ENCODE measurements at places on chromosomes 7 and 10.

DNA sequence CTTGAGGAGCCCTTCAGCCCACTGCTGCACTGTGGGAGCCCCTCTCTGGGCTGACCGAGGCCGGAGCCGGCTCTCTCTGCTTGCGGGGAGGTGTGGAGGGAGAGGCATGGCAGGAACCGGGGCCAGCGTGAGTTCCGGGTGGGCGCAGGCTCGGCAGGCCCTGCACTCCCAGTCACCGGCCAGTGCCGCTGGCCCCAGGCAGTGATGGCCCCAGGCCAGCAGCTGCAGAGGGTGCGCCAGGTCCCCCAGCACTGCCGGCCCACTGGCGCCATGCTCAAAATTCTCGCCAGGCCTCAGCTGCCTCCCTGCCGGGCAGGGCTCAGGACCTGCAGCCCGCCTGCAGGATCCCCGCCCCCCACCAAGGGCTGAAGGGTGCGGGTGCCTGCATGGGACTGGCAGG, 128.4 kb upstream of the STARD3NL start:
- DNase-seq: no peak

GRCh38 chr7:122046402-122046801, 97.6 kb downstream of the AASS start:
- no peak for DNase-seq

DNA sequence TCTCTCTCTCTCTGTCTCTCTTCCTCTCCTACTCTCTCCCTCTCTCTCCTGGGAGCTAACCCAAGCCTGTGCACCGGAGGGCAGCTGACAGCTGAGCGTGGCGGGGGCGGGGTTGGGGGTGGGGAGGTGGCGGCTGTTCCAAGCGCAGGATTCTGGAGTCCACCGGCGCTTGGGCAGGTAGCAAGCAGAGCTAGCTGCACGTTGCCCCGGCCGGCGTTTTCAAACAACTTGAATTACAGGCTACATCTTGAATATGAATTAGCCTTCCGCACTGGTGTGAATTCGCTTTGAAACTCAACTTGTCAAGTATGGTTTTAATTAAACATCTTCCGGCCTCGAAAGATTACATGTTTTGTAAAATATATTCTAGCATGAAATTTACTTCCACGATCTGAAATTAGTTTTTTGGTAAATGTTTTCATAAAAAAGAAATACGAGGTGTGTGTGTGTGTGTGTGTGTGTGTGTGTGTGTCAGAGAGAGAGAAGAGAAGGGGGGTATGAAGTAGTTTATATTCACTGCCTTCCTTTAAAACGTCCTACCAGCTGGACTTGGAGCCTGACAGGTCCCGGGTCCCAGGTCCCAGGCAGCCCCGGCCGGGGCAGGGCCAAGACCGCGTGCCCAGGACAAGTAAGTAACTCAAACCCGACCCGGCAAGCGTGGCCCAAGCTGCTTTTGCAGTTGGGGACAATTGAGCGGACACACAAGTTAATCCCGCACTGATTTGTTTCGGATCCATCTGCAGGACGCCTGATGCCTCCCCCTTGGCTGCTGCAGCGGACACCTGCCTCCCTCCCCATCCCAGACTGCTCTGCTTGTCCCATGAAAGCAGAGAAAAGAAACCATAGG, 9.0 kb upstream of the DLX6 start:
- DNase-seq: no peak

DNA sequence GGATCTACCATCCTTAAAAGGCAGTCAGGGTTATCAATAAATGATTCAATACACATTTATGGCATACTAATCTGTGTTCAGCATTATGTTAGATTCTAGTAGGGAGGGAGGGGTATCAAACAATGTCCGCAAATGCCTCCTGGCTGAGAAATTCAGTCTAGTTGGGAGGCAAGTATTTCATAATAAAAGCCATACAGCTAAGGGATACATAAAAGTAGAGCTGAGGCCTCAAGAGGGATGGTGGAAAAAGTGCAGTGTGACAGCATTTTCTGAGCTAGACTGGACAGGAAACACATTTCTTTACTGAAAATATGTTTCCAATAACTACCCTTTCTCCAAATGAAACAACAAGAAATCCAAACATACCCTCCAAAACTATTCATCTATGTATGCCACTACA, 152.8 kb upstream of the LRRN3 start:
- DNase-seq: no peak

GRCh38 chr10:43902842-43903241, 254.2 kb upstream of the ZNF32 start:
- no peak for DNase-seq

DNA sequence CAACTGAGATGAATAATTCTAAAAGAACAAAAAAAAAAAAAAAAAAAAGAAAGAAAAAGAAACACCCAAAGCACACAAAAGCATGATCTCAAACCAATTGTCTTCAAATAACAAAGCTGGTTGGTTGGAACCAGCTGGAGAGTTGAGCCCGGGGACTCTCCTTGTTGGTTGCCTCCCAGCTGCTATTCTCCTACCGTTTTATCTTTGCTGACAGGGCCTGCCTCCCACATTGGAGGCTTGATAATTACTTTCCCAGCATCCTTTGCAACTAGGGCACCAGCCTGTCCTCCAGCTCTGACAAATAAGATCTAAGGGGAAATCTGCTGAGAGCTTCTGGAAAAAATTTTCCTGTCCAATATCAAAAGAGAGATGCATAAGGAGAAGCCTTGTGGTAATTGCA, 6.8 kb downstream of the PON1 start:
- DNase-seq: no peak

DNA sequence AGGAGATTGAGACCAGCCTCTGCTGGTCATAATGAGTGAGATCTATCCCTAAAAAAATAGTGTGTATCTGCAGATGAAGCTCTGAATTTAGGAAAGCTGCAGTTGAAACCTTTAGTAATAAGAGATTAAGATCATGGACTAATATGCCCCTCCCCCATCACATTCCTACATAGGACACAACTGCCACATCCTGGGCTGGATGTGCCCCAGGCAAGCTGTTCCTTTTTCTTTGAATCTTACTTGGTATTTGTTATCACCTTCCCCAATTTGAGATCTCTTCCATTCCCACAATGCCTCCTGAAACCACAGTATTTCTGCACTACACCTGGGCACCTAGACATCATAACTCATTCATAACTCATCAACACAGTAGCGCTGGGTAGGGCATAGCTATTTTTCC, 74.1 kb downstream of the DOCK1 start:
- DNase-seq: peak; percentile 46

GRCh38 chr7:157977717-157978496, 609.7 kb downstream of the PTPRN2 start:
- no peak for DNase-seq

DNA sequence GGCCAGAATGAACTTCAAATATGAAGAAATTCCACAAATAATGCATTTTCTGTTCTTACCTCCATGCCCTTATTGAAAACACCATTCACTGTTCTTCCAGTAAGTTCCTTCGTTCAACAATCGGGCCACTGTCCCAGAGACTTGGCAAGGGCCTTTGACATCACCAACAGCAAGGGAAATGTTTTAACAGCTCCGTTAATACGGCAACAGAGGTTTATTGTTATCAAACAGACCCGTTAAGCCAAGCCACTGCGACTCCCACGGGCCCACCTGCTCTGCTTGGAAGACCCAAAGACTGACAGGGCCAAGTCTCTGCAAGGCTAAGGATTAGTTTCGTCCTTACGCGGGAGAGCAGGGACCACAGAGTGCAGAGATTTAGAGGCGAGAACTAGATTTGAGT, 43.4 kb upstream of the LYZL1 start:
- no peak for DNase-seq

- no peak for DNase-seq
Measured at GRCh38 chr7:70189776-70190175, 591.5 kb downstream of the AUTS2 start.
